ENCODE measurements at places on chromosomes 5 and 9.

DNA sequence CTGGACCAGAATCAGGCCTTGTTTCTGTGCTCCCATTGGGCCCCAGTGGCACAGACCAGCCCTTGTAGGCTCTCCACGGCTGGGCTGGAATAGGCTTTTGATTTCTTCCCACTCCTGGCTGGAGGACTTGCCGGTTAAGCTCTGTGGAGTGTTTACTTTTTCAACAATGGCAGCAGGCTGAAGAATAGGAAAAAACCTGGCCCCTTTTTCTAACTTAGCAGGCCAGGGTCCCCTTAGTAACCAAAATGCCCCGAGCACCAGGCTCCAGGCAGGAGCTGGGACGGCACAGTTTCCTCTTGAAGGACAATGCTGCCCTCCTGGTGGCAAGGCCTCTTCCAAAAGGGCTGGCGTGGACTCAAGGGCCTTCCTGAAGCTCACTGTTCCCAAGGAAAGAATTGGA, 230.3 kb downstream of the CRB2 start:
- no peak for DNase-seq

- DNase-seq: peak; percentile 19
Observed at GRCh38 chr9:16282216-16282615, 588.3 kb downstream of the BNC2 start.

DNA sequence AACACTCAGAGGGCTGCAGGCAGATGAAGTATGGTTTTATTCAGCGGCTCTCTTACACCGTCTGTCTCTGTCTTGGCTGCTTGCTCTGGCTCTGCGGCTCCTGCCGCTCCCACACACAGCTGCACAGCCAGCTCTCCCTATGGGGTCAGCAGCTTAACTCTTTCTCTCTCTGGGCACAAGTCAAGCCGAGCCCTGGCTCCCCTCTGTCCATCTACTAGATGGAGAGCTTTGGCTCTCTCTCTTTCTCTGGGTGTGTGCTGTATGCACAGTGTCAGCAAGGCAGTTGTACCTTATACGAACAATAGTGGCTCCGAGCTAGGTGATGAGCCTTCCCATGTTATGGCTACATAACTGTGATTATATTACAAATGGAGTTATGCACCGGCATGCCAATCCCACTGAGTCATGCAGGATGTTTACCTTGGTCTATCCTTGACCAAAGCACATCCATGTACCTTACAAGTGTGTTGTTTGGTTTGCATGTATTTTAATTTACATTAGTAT, 19.3 kb upstream of the PPP2CA start:
- DNase-seq: peak; percentile 62

DNA sequence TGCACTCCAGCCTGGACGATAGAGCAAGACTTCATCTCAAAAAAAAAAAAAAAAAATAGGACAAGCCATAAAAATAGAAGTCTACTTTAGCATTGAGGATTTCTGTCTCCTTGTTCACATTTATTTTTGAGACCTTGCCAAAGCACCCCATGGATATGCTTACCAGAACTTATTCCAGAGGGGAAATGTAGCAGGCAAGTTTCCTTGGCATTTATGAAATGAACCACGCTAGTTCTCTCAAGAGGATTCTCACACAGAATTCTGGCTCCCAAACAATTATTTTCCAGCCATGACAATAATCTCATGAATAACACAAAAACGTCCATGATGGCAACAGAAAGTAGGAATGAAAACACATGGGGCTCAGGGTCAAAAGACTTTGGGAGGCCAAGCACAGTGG, 23.4 kb upstream of the GPX8 start:
- no peak for DNase-seq

GRCh38 chr9:130104491-130105193, 50.9 kb downstream of the GPR107 start:
- DNase-seq: no peak

- no peak for DNase-seq
Observed at GRCh38 chr9:93303258-93303771, 119.4 kb downstream of the WNK2 start.

DNA sequence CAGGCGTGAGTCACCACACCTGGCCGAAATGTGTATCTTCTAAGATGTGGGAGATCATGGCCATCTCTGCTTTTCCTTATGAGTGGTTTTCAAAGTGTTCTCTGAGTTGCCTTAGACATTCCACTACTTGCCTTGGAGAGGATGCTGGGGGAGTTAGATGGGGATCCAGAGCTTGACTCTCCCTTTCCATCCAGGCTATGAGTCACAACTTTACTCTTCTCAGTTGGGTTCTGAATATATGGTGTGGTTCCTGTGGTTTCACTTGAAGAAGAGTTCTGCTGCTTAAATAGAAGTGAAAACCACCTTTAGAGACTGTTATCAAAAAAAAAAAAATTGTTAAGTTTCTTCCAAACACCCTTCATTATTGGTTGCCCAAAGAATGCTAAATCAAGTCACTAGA, 217.6 kb downstream of the ZNF608 start:
- peak; percentile 50 for DNase-seq

- no peak for DNase-seq
Observed at GRCh38 chr9:120920806-120921178, 5.8 kb downstream of the TRAF1 start.

- peak; percentile 17 for DNase-seq
Observed at GRCh38 chr9:121505903-121506735, 6.5 kb upstream of the GGTA1 start.

DNA sequence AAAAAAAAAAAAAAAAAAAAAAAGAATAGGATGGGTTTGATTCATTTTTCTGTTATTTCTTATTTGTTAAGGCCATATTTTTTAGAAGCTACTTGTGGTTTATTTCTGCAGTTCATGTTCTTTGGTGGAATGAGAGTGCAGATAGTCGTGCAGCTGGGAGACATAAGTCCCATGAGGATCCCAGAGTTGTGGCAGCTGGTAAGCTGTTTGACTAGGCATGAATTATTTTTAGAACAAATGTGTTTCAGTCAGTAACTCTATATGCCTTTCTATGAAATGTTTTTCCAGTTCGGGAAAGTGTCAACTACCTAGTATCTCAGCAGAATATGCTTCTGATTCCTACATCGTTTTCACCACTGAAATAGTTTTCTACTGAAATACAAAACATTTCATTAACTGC, 5.0 kb upstream of the NIPSNAP3B start:
- no peak for DNase-seq

DNA sequence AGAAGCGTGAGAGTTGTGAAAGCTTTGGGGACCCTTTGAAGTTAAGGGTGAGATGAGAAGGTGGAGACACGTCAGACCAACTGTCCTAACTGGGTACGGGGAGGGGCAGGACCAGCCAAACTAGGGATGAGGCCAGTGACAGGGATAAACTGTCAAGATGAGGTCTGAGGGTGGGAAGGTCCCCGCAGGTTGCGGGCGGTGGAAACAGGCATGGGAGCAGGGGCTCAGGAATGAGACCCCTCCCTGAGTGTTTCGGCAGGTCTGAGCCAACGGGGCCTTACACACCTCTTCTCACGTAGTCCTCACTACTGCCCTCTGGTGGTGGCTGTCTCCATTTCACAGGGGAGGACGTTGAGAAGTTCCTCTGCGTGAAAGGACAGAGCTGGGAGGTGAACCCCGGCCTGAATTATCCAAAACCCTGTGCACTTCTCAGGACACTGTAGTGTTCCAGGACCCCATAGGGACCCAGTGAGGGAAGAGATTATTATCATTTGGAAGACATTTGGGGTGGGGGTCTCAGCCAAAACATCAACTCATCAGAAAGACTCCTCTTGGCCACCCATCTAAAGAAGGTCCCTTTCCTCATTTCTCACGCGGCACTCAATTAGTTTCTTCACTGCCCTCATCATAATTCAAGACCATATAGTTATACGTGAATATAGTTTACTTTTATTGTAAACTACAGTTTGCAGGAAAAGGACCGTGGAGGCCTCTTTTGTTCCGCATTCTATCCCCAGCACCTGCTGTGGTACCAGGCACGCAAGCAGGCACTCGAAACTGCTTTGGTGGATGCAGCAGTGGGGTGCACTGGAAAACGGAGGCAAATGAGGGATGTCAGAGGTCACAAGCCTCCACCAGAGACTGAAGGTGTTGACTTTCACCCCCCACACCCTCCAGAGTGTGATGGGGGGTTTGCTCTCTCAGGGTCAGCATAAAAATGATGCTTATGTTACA, 21.7 kb upstream of the NANS start:
- peak; percentile 67 for DNase-seq

GRCh38 chr5:57231607-57232006, 57.7 kb downstream of the GPBP1 start:
- DNase-seq: no peak

- no peak for DNase-seq
Observed at GRCh38 chr5:9362600-9362999, 183.3 kb downstream of the SEMA5A start.

DNA sequence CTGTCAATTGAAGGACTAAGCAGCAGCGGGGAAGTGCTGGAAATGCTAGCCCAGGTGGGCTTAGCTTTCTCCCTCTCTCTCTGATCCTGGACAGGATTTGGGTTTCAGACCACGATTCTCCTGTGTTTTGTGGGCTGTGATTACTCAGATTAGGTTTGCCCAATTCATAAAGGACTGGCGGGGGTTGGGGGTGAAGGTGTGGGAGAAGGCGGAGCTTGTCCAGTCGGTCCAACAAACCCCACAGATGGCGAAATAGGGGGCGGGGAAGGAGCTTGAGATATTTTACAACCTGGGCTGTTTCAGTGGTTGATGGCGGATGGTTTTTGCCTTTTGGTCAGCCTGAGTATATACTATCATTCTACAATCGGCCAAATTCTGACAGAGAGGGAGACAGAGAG, 35.2 kb downstream of the PCDHAC2 start:
- no peak for DNase-seq

- DNase-seq: peak; percentile 95
Observed at GRCh38 chr5:59193616-59194319, 610.9 kb downstream of the RAB3C start.

DNA sequence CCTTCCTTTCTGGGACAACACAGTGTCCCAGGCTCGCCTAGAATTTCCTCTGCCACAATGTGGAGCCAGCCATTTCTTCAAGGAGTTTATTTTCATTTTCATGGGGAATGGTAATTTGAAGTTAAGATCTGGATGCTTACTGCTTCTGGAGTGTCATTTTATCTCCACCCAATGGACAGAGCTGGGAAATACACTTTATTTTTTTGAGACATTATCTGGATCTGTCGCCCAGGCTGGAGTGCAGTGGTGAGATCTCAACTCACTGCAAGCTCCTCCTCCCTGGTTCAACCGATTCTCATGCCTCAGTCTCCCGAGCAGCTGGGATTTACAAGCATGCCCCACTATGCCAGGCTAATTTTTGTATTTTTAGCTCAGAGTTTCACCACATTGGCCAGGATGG, 12.7 kb upstream of the THG1L start:
- DNase-seq: peak; percentile 77

GRCh38 chr9:117017414-117017985, 330.4 kb downstream of the TRIM32 start:
- DNase-seq: no peak

DNA sequence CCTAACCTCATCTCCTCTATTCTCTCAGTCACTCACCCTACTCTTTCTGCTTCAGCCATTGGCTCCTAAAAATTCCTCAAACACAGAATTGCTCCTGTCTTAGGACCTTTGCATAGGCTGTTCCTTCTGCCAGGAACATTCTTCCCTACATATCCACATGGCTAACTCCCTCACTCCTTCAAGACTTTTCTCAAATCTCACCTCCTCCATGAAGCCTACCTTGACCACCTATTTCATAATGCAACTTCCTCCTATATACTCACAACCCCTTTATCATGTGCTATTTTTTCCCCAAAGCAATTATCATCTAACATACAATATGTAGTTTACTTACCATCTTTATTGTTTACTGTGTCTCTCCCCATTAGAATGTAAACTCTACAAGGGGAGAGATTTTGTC, 45.8 kb downstream of the ARL15 start:
- DNase-seq: no peak

DNA sequence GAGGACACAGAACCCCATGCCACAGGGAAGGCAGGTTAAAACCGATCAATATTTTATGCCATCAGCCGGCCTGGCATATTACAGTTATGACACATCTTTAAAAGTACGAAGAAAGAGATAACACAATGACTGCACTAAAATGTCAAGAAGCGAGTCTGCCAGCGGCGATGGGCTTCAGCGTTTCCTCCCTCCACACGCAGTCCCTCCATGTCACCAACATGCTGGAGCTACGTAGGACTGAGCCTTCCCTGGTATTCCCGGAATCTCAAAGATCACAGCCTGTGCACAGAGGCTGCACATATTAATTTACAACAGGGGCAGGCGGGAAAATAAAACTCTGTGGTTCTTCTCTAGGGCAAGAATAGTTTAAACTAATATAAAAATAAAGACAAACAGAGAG, 257.7 kb downstream of the IRX1 start:
- peak; percentile 3 for DNase-seq

- DNase-seq: peak; percentile 56
Observed at GRCh38 chr9:133080161-133080560, 18.4 kb downstream of the CEL start.

DNA sequence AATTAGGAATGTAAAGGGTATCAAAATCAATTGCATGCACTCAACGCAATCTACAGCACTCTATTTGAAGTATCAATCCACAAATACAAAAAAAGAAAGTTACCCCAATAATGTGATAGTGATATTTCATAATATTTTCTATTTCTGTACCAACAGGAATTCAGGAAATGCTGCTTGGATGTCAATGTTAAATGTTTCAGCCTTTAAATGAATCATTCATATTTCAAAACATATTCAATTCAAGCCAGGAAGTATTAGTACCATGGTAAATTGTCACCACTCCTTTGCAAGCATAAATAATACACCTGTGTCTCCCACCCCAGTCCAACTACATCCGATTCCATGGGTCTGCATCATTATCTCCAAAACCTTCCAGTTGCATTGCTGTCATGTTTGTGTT, 1185.5 kb upstream of the CDH18 start:
- DNase-seq: no peak

- no peak for DNase-seq
Observed at GRCh38 chr5:179234563-179235135, 110.6 kb downstream of the ADAMTS2 start.

Data from fibroblast of skin of right biceps (primary cell).